ENCODE measurements at places on chromosomes 3 and 15.

DNA sequence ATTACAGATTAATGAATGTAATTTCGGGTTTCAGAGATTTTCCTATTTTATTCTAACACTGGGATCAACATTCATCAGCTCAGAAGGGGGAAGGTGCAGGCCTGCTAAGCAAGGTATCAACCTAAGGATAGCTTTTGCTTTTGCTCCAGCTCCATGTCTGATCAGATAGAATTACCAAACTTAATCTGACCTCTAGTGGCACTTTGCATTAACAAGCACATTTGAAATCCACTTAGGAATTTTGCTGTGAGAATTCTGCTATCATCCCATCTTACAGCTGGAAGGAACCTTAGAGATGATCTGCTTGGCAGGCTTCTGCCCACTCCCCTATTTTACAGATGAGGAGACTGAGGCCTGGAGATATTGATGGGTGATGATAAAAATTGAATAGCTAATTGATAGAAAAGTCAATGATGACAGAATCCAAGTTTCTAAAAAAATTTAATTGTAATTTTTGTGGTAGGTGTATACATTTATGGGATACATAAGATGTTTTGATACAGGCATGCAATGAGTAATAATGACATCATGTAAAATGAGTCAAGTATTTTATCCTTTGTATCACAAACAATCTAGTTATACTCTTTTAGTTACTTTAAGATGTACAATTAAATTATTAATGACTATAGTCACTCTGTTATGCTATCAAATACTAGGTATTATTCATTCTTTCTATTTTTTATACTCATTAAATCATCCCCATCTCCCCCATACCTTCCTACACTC, 209.2 kb upstream of the ZPLD1 start:
- DNase-seq: no peak

DNA sequence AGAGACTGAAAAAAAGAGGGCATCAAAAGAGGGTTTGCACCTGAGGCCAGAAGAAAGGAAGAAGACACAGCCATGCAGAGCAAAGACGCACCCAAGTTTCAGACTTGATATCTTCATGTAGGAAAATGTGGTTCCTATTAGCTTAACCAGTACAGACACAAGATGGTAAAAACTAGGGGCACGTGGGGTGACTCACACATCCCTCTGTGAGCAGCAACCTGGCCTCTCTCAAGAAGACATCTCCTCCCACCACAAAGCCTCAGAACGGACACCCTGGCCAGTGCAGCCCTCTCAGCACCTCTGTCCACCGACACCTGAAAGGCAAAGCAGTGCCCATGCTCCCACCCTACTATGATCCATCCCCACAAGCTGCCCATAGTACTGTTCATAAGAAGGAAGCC, 33.3 kb downstream of the GLB1 start:
- no peak for DNase-seq

GRCh38 chr3:171620825-171621434, 160.7 kb upstream of the TNIK start:
- DNase-seq: no peak

DNA sequence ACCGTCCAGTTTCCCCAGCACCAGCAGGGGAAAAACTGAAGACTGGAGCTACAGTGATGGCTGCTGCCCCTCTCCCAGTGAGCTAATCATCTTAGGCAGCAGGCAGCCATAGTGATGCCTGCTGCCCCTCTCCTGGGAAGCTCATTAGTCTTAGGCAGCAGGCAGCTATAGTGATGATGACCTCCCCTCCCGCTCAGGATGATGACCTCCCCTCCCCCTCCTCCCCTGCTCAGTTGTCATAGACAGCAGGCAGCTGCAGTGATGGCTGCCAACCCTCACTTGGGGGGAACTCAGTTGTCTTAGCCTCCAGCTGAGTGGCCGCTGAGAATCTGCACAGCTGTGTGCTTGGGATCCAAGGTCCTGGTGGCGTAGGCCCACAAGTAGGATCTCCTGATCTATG, 80.9 kb upstream of the MANF start:
- DNase-seq: no peak

DNA sequence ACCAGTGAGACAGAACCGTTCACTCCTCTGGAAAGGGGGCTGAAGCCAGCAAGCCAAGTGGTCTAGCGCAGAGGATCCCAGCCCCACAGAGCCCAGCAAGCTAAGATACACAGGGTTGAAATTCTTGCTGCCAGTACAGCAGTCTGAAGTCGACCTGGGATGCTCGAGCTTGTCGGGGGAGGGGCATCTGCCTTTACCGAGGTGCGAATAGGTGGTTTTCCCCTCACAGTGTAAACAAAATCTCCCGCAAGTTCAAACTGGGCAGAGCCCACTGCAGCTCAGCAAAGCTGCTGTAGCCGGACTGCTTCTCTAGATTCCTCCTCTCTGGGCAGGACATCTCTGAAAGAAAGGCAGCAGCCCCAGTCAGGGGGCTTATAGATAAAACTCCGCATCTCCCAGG, 11.4 kb downstream of the CEP97 start:
- DNase-seq: no peak

DNA sequence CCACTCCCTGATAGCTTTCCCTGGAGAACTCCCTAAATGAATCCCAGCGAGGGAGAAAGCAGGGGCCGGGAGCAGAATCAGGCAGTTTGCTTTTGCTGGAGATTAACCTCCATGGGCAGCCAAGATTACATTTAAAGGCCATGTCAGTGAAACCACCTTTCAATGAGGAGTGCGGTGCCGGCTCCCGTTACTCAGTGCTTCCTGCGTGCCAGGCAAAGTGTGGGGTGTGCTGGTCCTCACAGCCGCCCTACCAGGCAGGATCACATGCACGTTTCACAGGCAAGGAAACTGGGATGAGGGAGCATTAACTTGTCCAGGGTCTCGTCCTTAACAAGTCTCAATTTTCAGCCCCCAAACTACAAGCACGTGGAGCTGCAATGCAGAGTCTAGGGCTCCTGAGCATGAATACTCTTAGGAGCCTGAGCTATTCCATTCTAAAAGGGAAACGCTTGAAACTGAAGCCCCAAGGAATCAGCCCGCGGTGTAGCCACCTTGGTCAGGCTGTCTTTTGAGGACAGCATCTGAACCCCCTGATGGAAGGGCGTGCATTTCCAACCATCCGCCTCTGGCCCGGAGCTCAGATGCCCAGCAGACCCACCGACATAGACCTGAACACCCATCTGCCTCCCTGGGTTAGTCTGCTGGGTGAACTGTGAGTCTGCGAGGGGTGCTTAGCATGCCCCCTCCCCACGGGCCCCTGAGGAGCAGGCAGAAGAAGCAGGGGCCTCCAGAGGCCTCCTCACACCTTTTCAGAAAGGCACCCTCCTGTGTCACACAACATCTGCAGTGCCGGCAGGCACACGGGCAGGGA, 5.6 kb downstream of the IGDCC3 start:
- no peak for DNase-seq

DNA sequence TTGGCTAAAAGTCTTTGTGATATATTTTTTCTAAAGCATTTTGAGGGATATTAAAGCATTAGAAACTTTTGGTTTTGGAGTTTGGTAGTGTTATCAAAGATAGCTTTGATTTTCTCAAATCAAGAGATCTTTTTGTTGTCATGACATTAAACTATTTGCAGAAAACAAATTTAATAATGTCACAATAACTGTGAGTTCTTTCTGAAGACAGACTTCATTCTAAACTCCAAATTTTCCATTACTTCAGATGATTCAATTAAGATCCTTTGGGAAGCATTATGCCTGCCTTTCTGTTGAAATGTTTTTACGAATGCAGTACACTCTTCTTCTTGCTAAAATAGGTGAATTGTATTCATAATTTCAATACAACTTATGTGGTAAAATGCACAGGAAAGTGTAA, 145.4 kb downstream of the ALCAM start:
- DNase-seq: no peak

DNA sequence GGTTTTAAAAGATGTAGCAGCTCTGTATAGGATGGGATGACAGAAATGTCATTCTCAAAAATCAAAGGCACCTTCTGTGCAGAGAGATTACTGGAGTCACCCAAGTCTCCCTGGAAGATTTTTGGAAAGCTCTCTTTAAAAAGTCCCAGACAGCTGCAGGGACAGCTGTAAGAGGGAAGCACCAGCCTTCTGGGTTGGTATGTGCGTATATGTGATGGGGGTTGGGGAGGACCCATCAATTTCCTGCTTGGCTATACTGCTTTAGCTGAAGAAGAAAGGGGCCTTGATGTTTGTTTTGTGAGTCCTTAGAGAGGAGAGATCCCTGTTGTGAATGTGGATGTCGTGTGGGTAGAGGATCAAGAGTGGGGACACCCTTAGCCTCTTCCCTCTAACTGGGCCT, 5.4 kb upstream of the SEC11A start:
- no peak for DNase-seq

DNA sequence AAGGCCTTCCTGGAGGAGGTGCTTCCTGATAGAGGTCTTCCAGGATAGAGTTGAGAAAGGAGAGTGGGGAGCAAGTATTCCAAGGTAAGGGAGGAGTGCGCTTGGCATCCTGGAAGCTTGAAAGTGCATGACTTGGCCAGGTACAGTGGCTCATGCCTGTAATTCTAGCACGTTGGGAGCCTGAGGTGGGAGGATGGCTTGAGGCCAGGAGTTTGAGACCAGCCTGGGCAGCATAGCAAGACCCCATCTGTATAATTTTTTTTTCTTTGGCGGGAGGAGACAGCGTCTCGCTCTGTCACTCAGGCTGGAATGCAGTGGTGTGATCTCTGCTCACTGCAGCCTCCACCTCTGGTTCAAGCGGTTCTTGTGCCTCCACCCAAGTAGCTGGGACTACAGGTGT, 19.2 kb upstream of the MORF4L1 start:
- no peak for DNase-seq

- DNase-seq: peak; percentile 82
Observed at GRCh38 chr3:31532587-31533168, at the start of gene STT3B. TSS of gene STT3B (plus strand) at chr3:31532925. CDS start at chr3:31532999, 74 bp downstream.

DNA sequence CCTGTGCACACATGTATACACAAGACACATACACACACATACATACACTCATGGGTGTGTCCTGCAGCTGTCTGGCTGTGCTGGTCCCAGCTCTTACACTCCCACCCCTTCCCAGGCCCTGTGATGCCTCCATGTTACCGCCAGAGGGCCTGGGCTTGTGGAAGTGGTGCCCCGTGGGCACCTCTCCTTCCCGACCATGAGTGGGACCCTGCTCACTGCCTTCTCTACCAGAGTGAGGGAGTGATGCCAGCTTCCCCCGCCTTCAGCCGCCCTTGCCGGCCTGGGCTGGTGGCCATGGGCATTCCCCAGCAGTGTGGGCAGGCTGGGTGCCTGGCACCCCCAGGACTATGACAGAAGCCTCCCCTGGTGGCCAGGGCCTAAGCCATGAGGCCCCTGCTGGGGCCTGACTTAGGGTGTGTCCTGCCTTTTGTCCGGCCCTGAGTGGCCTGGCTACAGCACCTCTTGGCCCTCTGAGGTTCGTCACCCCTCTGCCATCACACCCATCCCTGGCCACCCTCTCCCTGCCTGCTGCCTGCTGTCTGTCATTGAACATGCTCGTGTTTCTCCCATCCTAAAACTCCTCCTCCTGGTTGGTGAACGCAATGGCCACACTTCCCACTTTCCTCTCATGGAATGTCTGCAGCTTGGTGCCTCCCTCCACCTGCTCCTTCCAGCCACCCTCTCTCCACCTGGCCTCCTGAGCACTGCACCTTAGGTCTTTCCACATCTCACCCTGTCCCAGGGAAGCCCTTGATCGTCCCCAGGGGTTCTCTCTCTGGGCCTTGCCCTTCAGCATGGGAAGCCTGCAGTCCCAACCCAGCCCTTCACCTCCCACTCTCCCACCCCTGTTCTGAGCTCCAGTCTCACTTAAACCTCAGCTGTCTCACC, 14.6 kb downstream of the HDAC11 start:
- peak; percentile 62 for DNase-seq

DNA sequence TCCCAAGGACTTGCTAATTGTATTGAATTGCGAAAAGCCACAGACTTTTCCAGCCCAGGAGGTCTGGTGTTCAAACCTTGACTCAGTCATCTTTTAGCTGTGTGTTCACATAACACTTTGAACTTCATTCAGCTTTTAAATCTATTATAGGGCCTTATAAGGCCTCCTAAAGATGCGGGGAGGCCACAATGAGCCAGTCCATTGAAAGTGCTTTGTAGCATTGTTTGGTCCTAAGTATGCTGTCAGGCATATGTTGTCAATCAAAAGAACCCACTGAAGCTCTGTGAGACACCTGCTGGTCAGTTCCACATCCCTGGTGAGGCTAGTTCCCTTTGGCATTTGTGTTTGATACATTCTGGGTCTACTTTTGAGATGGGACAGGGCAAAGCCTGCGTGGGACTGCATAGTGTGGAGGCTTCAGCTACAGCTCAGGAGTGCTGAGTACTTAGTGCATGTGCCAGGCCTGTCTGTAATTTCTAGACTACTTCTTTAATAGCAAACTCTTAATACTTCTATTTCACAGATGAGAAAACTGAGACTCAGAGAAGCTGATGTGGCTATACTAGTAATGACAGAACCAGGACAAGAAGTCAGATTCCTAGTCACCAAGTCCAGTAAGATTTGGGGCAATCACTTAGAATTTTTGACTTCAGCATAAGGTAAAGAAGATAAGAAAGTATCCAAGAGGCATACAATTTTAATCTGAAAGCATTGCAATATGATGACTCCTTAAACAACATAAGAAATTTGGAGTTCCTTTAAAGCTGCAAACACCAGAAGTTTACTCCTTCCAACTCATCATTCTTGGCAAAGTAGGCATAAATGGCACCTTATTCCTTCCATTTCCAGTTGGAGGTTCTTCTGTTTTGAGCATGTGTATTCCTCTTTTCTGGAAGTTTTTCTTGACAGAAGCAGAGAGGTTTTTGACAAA, 213.0 kb downstream of the PDCD6IP start:
- DNase-seq: no peak

- DNase-seq: no peak
Observed at GRCh38 chr3:24023197-24023596, 78.1 kb downstream of the NR1D2 start.

DNA sequence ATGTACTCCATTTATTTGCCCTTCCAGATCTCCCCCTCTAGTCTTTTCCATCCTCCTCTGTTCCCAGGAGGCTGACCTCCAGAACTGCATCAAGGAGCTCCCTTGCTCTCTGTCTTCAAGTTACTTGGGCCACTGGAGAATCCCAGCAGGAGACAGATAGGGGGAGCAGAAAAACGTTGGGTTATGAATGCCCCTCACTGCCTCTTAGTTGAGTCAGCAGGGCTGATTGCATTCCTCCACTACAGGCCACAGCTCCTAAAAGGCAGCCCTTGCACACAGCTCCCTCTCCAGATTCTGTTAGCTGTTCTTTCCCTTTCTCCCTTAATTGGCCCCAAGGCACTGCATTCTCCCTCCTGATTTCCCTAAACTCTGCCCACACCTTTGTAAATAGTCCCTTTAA, 12.4 kb upstream of the CEP152 start:
- DNase-seq: no peak

- DNase-seq: no peak
Observed at GRCh38 chr3:21562243-21562642, 188.8 kb downstream of the ZNF385D start.

GRCh38 chr3:171028779-171029232, 2.3 kb upstream of the SLC2A2 start:
- DNase-seq: no peak

Data from psoas muscle (tissue), 8 donors.